Upper lobe of left lung (tissue), 6 donors: ENCODE measurements at places on chromosomes 12 and 14. TPM values are rescaled to one million over a fixed set of nuclear protein-coding genes. Genes with fewer than 3 reads are reported as not detected.
A peak's percentile ranks its signal among the peaks of the same experiment; 100 is the strongest.

DNA sequence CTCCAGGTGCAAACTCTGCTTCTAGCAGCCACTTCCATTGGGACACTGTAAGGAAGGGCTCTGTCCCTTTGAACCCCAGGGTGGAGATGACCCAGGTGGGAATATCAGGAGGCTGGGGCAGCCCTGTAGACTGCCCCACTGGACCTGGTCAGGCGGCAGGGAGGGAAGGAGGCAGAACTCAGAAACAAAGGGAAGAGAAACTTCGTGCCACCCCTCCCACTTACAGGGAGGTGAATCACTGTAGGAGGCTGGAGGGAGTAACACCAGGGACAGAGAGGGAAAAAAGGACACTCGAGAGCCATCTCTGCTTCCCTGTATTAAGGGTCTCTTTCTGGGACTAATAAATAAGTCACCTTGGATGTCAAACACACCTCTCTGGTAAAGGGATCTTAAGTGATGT, 37.4 kb downstream of the ISCA2 start:
- no peaks in the 10 kb centered on the region for H3K4me1 ChIP-seq
- no peaks in the 10 kb centered on the region for H3K36me3 ChIP-seq
- no peak overlapping the region for H3K4me3 ChIP-seq
- no peak for DNase-seq
- H3K27me3 ChIP-seq = no peaks in the 10 kb centered on the region

DNA sequence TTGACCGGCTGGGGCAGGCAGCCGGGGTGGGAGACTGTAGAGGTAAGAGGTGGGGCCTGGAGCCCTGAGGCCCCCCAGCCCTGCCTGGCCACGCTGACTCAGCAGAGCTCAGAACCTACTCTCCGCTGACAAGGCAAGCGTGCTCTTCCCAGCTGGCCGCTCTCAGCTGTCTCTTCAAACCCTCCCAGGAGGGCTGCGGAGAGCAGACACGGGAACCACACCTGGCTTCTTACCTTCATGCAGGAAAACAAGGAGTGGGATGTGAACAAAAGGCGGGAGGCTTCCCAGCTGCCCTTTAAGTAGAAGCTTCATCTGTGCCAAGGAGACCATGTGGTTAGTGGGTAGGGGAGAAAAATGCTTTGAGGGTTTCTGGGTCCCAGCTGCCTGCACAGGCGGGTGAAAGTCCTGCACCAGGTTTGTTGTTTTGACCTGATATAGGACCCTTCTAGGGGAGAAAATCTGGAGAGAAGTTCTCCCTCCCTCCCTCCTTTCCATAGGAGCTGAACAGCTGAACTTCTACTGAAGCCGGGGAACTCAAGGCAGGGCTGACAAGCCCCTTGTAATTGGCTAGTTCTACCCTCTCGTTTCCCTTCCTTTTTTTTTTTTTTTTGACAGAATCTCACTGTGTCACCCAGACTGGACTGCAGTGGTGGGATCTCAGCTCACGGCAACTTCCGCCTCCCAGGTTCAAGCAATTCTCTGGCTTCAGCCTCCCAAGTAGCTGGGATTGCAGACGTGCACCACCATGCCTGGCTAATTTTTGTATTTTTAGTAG, 12.8 kb upstream of the TESC start:
- no peaks in the 10 kb centered on the region for H3K4me1 ChIP-seq
- H3K36me3 ChIP-seq = no peaks in the 10 kb centered on the region
- no peak overlapping the region for H3K27ac ChIP-seq
- H3K4me3 ChIP-seq = no peak overlapping the region
- H3K27me3 ChIP-seq = no peaks in the 10 kb centered on the region

DNA sequence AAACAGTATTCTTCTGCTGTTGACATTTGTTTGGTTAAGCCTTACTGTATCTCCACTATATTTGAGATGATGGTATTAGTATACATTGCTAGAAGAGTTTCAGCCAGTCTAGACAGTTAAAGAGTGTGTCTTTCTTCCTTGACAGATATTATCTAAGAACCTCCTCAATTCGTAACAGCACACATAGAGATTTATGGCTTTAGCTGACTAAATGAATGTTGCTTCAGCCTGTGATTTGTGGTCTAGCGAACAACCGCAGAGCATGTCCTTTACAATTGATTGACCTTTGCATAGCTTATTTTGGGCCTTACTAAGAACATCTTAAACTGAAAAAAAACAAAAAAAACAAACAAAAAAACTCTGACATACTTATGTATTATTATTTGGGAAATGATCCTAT, 122.2 kb downstream of the DAAM1 start:
- H3K27ac ChIP-seq = no peak overlapping the region
- H3K36me3 ChIP-seq = no peaks in the 10 kb centered on the region
- H3K4me1 ChIP-seq = peaks cover 44% of the 10 kb centered on the region
- no peak for DNase-seq
- no peak overlapping the region for H3K4me3 ChIP-seq

DNA sequence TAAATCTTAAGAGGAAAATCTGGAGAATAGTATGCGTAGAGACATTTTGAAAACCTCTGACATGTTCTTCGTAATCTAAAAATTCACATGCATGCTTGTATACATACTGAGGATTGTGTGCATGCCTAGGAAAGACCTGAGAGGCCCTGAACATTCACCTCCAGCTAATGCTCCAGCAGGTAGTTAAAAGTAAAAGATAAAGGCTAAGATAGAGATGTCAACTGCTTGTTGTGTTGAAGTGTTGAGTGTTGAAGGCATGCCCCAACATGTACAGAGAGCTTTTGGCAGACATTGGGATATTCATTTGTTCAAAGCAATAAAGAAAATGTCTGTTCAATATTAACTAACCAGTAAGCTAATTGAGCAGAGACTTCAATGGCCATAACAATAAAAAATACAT, 118.6 kb upstream of the SYT1 start:
- no peak for DNase-seq
- no peaks in the 10 kb centered on the region for H3K36me3 ChIP-seq

DNA sequence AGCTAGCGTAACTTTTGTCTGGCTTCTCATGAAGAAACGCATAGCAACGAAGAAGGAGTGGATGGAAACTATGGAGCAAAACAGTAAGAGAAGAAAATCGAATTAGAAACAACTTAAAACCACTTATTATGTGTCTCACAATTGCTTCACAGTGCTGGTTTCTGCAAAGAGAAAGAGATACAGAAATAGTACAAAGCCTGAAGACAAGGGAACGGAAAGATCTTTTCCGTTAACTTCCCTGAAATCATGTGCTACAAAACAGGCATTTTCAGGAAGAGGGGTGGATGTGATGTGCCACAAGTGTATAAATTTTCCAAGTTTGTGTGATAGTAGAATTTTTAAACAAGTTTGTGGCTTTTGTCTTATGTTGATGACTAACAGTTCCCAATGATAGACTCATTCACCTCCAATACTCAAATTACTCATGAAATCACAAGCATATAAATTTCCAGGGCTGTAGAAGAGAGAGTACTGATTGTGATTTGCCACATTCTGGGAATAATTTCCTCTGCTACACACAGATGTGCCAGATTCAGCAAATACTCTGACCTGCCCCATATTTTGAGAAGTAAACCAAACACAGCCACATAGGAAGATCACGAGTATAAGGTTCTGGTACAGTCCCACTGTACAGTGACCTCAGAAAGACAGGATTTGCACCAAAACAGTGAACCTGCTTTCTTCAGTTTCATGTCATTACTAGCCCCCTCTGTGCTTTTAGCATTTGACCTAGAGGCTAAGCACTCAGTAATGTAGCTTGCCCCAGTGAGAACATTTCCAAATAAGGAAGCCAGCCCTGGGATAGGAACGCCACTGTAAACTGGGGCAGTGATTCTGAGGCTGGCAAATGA, 41.4 kb upstream of the PPFIA2 start:
- H3K4me3 ChIP-seq = no peak overlapping the region
- no peaks in the 10 kb centered on the region for H3K27me3 ChIP-seq
- no peak overlapping the region for H3K27ac ChIP-seq
- no peaks in the 10 kb centered on the region for H3K4me1 ChIP-seq
- no peaks in the 10 kb centered on the region for H3K36me3 ChIP-seq
- no peak for DNase-seq

- H3K4me1 ChIP-seq = peaks cover 5% of the 10 kb centered on the region
- H3K4me3 ChIP-seq = no peak overlapping the region
- DNase-seq = peak; percentile 87
- no peaks in the 10 kb centered on the region for H3K36me3 ChIP-seq
- no peaks in the 10 kb centered on the region for H3K27me3 ChIP-seq
These were observed 198.7 kb upstream of the EEA1 start for GRCh38 chr12:93127582-93128331.

DNA sequence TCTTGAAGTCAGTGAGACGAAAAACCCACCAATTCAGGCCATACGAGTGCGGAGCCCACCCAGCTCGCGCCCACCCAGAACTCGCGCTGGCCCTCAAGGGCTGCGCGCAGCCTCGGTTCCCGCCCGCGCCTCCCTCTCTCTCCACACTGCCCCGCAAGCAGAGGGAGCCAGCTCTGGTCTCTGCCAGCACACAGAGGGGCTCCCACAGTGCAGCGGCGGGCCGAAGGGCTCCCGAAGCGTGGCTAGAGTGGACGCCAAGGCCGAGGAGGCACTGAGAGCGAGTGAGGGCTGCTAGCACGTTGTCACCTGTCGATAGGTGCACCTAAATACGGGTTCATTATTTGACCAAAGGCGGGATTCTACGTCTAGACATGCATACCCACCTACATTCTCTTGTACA, 2.2 kb upstream of the CDKN3 start:
- DNase-seq = no peak
- H3K27me3 ChIP-seq = no peaks in the 10 kb centered on the region
- peaks cover 5% of the 10 kb centered on the region for H3K4me1 ChIP-seq
- no peaks in the 10 kb centered on the region for H3K36me3 ChIP-seq

DNA sequence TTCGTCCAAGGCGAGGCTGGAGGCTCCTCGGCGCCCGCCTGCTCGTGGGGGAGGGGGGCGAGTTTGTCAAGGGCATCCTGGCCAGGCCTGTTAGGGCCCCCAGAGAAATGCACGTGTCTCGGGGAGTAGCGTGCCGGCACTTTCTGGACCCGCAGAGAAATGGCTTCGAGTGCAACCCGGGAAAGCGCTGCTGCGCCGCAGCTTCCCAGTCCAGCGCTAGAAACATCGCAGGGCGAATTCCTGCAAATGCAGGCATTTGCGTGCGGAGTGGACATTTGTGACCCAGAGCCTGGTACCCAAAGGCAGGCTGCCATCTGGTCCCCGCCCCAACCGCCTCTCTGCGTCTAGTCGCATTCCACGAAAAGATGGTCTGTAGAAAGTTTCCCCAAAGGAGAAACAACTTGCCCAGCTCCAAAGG, 756 bp downstream of the LGR5 start:
- H3K4me3 ChIP-seq = peak overlapping the region; percentile 46
- no peak for DNase-seq
- H3K4me1 ChIP-seq = peaks cover 21% of the 10 kb centered on the region
- H3K27ac ChIP-seq = no peak overlapping the region

GRCh38 chr12:57219993-57220754, 3.6 kb downstream of the NXPH4 start:
- no peak overlapping the region for H3K4me3 ChIP-seq
- DNase-seq = peak; percentile 76
- peaks cover 24% of the 10 kb centered on the region for H3K4me1 ChIP-seq
- no peaks in the 10 kb centered on the region for H3K36me3 ChIP-seq
- H3K27me3 ChIP-seq = peaks cover 84% of the 10 kb centered on the region

DNA sequence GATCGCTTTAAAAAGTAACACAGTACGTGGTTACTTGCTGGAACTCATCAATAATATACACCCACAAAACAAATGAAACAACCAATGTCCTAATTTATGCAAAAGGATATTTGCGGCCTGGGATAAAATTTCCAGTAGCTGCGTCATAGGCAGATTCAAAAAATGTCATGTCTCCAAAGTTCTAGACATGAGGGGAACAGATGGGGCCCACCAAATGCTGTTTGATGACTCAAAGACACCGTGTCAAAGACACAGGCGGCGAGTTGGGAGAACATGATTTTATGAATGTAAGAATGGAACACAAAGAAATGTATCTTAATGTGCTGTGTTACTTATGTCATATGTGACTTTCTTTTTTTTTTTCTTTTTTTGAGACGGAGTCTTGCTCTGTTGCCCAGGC, 34.3 kb upstream of the NCOR2 start:
- no peaks in the 10 kb centered on the region for H3K4me1 ChIP-seq
- H3K4me3 ChIP-seq = no peak overlapping the region
- H3K27ac ChIP-seq = no peak overlapping the region

GRCh38 chr14:86796221-86797074, 1196.5 kb downstream of the GALC start:
- no peak overlapping the region for H3K27ac ChIP-seq
- H3K36me3 ChIP-seq = no peaks in the 10 kb centered on the region
- no peak overlapping the region for H3K4me3 ChIP-seq

- no peaks in the 10 kb centered on the region for H3K36me3 ChIP-seq
- H3K4me3 ChIP-seq = no peak overlapping the region
- H3K27me3 ChIP-seq = no peaks in the 10 kb centered on the region
These were observed 528.2 kb downstream of the RPS29 start for GRCh38 chr14:49057838-49058510.

GRCh38 chr12:32264961-32265360, 134.4 kb upstream of the FGD4 start:
- H3K4me3 ChIP-seq = no peak overlapping the region
- H3K36me3 ChIP-seq = no peaks in the 10 kb centered on the region
- no peak for DNase-seq
- H3K4me1 ChIP-seq = no peaks in the 10 kb centered on the region
- no peaks in the 10 kb centered on the region for H3K27me3 ChIP-seq

GRCh38 chr12:120010661-120011230, 21.7 kb downstream of the BICDL1 start:
- no peak overlapping the region for H3K4me3 ChIP-seq
- H3K36me3 ChIP-seq = no peaks in the 10 kb centered on the region
- no peak overlapping the region for H3K27ac ChIP-seq
- no peaks in the 10 kb centered on the region for H3K27me3 ChIP-seq

- H3K27ac ChIP-seq = peak overlapping the region; percentile 69
- no peak overlapping the region for H3K4me3 ChIP-seq
- peaks cover 4% of the 10 kb centered on the region for H3K4me1 ChIP-seq
- no peaks in the 10 kb centered on the region for H3K36me3 ChIP-seq
- no peak for DNase-seq
These were observed 85.1 kb downstream of the BORCS5 start for GRCh38 chr12:12441843-12442461.

- no peak for DNase-seq
- H3K36me3 ChIP-seq = no peaks in the 10 kb centered on the region
- H3K27me3 ChIP-seq = no peaks in the 10 kb centered on the region
- no peak overlapping the region for H3K4me3 ChIP-seq
These were observed 63.4 kb upstream of the DICER1 start for GRCh38 chr14:95220663-95221231.

- H3K36me3 ChIP-seq = no peaks in the 10 kb centered on the region
- no peak overlapping the region for H3K4me3 ChIP-seq
- no peaks in the 10 kb centered on the region for H3K27me3 ChIP-seq
- no peaks in the 10 kb centered on the region for H3K4me1 ChIP-seq
These were observed 43.3 kb downstream of the ARMH4 start for GRCh38 chr14:58108717-58109116.

RNFT2 gene
- 0.91 TPM for total RNA-seq

PTPRR gene
- 0.79 TPM for total RNA-seq

MMP14 gene
- 67.7 TPM for total RNA-seq

CCDC177 gene
- not detected for total RNA-seq

PTGDR gene
- total RNA-seq = 1.3 TPM

MYO1H gene
- not detected for total RNA-seq

ZDHHC22 gene
- total RNA-seq = not detected

SLC25A21 gene
- total RNA-seq = not detected

RASSF9 gene
- total RNA-seq = 6.3 TPM

C14orf132 gene
- 64.6 TPM for total RNA-seq

GPRC5D gene
- total RNA-seq = not detected

NUP37 gene
- 17.9 TPM for total RNA-seq
